ENCODE measurements at places on chromosomes 1 and 21.

DNA sequence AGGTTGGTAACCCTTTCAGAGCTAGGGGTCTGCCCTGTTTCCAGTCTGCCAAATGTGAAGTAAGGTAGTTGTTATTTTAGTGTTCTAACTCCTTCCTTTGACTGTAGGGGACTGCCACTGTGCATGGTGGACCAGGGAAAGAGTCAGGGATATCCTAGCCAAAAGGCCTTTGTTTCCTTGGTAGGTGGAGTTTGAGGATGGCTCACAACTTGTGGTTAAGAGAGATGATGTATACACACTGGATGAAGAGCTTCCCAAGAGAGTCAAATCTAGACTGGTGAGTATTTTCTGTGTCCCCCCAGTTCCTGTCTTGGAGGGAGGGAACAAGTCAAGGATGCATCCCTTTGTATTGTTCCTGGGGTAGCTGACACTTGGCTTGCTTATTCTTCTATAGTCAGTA, 3.5 kb upstream of the ST3GAL3 start:
- no peak for DNase-seq

DNA sequence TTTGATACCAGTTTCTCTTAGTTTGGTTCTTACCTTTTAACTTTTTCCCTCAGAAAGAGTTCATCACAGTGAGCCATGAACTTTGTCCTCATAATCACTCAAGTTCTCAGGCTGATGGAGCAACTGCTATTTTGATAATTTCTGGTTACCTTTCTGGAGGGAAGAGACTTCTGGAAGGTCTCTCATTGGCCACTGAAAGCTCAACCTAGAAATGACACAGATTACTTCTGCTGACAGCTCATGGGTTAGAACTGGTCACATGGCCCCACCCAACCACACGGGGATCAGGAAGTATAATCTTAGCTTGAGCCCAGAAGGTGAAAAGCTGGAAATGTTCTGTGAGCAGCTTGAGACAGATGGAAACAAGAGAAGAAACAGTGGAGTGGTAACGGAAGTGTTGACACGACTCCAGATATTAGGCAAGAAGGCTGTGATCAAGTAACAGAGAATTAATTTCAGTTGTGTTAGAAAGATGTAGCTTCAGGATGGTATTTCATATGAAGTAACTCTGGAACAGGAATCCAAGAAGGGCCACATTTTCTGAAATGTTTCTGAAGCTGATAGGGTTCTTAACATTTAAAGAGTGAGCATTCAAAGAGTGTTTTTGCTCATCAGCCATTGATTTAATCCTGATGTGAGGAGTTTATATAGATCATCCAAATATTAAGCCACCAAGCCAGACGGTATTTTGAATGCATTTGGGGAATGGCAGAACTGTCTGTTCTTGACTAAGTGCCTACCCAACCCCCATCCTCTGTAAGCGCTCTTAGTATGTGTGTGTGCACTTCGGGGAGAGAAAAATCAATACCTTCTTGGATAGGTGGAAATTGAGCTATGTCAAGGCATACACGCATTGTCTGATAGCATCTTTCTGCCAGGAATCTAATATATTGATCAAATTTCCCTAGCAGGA, 21.9 kb upstream of the XPR1 start:
- no peak for DNase-seq

GRCh38 chr1:35215346-35215745, 22.4 kb upstream of the SFPQ start:
- no peak for DNase-seq

GRCh38 chr1:230127105-230128054, 60.3 kb downstream of the GALNT2 start:
- DNase-seq, result no peak

- no peak for DNase-seq
Observed at GRCh38 chr1:216045400-216045799, 377.8 kb downstream of the USH2A start.

- no peak for DNase-seq
Observed at GRCh38 chr1:225511828-225512381, 84.1 kb upstream of the LBR start.

Measured in renal cortex interstitium (tissue), 15 donors.